ENCODE measurements at places on chromosomes 2 and 18.

GRCh38 chr18:36539674-36540231 lies 242.2 kb downstream of the FHOD3 start:
- no peak for DNase-seq

GRCh38 chr2:178251151-178251955 lies 57.0 kb downstream of the OSBPL6 start:
- no peak for DNase-seq

- DNase-seq = peak; percentile 20
Observed at GRCh38 chr18:519019-519879, 18.7 kb upstream of the COLEC12 start.

DNA sequence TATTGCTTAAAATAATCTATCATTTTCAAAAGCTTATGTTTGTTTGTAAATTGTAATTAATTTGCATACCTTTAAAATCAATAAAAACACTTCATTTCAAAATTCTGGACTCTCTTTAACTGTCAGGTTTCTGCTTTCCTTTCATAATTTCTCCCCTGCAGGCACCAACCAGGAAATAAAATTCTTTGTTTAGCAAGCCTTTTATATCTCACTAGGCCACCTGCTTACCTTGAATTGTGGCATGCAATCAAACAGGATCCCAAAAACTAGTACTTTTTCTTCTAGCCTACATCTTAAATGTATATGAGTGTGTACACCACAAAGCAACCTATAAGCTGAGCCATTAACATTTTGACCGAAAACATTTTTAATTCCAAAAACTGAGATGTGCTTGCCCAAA lies 233.1 kb downstream of the NR4A2 start:
- no peak for DNase-seq

DNA sequence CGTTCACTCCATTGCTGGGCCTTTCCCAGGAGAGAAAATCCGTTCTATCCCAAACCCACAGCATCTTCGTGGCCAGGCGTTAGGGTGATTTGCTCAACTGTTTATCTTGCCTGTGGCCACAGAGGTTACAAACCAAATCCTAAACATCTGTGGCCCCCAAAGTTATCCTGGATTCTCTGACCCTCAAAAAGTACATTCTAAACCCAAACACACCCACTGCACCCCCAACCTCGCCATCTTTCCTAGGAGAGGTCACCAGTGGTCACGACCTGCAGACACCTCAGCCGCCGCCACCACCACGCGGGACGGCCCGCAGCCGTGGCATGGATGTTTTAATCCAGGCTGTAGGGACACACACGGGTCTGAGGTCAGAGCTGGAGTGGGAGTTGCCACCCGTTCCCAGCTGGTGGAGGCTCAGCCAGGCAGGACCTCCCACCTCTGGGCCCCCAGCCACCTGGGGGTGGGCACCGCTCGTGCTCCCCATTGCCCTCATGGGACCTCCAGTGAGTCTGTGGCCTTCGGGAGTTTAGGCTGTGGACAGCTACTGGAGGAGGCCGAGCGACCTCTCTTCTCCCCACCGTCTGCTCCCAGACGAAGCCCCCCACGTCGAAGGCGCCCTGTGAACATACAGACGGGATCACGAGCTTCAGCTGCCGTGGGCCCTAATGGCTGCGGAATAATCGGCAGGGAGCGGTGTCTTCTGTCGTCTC lies 72.0 kb downstream of the KCNG2 start:
- no peak for DNase-seq

DNA sequence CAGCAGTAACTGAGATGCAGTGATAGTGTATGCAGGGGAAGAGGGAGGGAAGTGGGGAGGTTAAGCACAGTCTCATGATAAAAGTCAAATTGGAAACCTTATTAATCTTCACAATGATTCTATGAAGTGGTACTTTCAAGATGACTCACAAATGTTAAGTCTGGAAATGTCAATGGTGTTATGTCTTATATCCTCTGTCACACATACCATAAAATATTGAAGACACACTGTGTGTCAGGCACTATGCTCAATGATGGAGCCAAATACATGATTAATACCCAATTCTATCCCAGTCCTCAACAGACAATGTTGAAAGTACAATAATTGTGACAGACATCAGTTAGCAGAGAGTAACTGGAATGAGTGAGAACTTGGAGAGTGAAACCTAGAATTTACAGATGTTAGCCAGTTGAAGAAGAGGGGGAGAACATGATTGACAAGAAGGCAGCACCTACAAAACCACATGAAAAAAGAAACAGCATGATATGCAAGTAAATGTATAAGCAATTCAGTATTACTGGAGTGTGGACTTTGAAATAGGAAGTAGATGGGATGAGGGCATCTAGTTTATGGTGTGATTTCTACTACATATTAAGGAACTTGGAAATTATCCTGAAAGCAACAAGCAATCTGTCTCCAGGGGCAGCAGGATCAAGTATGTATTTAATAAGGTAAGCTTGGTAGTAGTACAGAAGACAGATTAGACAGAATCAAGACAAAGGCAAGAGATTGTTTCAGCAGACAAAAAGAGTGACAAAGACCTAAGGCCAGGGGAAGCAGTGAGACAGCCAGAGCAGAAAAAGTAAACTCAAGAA lies 107.6 kb downstream of the STRN start:
- DNase-seq = no peak

Data from EL (cell line).